ENCODE measurements at places on chromosomes 12 and 14.
A peak's percentile ranks its signal among the peaks of the same experiment; 100 is the strongest.

DNA sequence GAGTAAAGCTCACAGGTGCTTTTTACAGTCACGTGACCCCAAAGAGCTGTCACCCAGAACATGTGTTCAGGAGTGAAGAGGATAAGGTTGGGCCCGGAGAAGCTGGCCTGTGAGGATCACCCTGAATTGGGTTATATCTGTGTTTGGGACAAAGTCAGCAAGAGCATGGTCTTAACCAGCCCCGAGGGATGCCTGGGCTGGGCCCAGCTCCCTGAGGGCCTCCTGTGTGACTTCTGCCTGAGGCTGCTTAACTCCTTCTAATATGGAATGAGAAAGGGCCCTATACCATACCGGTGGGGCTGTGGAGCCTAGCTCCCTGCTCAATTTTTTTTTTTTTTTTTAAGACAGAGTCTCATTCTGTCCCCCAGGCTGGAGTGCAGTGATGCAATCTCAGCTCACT, 2.5 kb downstream of the CDCA4 start:
- DNase-seq, result no peak

DNA sequence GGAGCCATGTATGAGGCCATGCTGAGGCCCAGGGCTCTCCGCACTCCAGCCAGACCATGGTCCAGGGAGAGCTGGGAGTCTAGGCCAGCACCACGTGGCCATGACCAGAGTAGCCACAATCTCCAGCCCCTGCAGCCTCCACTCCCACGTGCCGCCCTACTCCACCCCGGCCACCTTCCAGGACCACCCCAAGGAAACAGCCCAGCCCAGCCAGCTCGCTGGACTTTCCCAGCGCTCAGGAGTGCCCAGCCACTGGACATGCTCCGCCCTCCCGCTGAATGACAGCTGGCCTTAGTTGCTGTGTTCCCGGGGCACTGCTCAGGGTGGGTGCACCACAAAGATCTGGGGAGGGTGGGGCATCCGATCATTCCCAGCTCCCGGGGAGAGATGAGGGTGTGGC, 2.1 kb upstream of the C14orf180 start:
- DNase-seq, result no peak

DNA sequence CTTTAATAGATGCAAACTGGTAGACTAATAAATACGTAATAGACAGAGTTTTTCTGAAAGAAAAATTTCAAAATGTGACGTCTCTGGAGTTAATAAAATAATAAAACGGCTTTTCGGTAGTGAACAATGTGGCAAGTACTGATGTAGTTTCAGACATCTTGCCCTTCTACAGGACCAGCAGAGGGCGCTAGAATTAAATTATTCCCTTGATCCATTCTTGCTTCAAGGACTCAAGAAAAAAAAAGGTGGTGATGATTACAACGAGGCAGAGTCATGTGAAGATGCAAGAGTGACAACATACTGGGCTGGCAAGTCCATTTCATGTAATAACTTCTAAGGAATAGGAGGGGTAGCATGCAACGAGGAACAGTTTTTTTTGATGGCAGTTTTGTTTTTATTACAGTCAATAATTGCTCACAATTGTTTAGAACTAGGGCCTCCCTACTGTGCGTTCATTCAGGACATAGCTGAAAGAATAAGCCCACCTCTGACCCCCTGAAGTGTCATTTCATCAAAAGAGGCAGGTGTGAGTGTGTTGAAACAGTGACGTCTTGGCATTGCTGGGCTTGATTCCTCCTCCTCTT, 101.0 kb upstream of the GZMB start:
- peak; percentile 75 for DNase-seq

- peak; percentile 53 for DNase-seq
Observed at GRCh38 chr14:56608689-56609088, 29.1 kb downstream of the TMEM260 start.

GRCh38 chr12:104519190-104520019, 62.7 kb downstream of the CHST11 start:
- no peak for DNase-seq

DNA sequence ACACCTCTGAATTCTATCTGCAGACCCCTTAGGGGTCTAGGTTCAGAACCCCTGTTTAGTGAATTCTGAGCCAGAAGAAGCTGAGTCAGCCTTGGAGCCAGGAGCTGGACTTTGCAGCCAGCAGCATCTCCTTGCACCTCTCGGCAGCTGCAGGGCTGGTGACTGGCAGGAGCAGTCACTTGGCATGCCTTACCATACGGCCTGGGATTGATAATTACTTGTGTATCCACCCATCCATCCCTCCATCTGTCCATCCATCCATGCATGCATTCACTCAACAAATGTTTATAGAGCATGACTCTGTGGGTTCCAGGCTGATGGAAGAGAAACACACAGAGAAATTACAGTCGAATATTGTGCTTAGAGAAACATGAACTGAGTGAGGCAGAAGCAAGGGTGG, 67.5 kb upstream of the PRIMA1 start:
- DNase-seq, result no peak

DNA sequence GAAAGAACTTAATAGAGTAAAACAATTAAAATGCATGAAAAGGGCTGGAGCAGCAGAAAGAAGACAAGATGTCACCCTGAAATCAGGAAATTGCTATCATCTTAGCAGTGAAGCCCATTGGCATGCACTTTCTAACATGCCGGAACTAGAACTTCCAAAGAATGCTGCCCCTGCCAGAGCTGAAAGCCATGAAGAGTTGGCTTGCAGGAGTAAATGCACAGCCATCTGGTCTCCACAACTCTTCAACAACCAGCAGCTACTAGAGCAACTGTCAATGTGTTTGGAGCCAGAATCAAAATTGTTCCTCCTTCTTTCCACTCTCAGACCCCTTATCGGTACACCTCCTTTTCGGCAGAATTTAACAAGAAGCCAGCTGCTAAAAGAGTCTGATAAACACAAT, 414.1 kb downstream of the KCNH5 start:
- no peak for DNase-seq

Data from NCI-H460 (cell line).